ENCODE measurements at places on chromosomes 6 and 20.

- no peak for DNase-seq
Measured at GRCh38 chr20:37190354-37191112, 11.2 kb upstream of the MROH8 start.

- no peak for DNase-seq
Measured at GRCh38 chr20:36270744-36271638, 34.7 kb downstream of the AAR2 start.

- DNase-seq, result no peak
Measured at GRCh38 chr20:49905415-49906091, 9.8 kb downstream of the SPATA2 start.

- DNase-seq, result no peak
Measured at GRCh38 chr6:48695872-48696271, 584.9 kb upstream of the PTCHD4 start.

DNA sequence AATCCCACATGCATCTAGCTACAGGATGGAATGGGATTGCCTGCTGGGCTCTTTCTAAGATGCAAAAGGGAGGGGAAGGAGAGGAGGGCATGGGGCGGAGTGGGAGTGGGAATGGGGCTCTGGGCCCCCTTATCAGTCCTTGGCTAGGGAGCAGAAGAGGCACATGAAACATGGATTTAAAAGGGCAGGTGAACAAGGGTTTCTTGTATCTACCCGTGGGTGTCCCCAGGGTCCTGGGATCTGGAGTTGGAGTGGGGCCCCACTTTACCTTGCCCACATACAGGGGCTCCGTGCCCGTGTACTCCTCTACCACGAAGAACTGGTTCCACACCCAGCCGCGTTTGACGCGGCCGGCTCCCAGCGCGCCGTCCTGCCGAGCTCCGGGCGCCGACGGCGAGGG is 57.5 kb downstream of the CDH22 start:
- no peak for DNase-seq

- DNase-seq, result no peak
Measured at GRCh38 chr20:10576411-10577090, 97.2 kb downstream of the JAG1 start.

DNA sequence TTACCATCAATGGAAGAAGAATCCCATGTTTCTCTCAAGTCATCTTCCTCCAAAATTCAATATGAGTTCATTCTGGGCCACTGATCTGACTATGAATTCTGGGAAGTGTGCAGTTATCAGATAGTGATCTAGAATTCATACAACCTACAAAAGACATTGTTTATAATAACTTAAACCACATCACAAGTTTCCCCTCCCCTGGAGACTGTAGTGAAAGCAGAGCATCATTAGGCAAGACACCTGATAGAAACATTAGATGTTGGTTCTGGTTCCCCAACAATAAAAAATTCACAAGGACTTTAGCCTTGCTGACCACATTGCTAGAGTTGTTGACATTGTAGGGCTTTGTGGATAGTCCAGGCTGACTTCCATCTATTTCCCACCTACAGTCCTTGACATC is 506.4 kb upstream of the JAG1 start:
- no peak for DNase-seq

GRCh38 chr6:44285552-44286284 is 15.5 kb downstream of the TMEM151B start:
- no peak for DNase-seq

DNA sequence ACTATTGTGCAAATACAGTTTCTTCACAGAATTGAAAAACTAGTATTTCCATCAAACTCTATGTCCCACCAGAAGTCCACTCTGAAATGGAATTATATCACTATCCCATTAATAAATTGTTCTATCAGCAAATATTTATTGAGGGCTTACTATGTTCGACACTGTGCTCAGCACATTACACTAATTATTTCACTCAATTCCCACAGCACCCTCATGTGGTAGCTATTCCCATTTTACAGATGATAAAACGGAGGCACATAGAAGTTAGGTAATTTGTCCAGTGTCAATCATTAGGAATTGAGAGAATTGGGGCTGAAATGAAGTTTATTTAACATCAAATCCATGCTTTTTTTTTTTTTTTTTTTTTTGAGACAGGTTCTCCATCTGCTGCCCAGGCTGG is 52.5 kb downstream of the MKKS start:
- no peak for DNase-seq

DNA sequence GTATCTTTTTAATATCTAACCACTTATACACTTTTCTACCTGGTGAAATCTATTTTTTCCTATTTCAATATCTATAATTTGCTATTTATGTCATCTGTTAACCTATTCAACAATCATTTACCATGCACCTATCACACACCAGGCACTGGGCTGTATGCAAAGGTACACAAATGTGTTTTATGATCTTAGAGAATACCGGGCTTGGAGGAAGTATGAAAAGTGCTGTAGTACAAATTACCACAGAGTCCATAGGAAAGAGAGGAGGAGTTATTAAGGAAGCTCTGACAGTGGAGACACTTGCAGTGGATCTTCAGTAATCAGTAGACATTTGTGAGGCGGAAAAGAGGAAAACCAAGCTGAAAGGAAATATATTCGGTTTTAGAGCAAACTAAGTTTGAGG is 96.0 kb downstream of the HIVEP2 start:
- no peak for DNase-seq

DNA sequence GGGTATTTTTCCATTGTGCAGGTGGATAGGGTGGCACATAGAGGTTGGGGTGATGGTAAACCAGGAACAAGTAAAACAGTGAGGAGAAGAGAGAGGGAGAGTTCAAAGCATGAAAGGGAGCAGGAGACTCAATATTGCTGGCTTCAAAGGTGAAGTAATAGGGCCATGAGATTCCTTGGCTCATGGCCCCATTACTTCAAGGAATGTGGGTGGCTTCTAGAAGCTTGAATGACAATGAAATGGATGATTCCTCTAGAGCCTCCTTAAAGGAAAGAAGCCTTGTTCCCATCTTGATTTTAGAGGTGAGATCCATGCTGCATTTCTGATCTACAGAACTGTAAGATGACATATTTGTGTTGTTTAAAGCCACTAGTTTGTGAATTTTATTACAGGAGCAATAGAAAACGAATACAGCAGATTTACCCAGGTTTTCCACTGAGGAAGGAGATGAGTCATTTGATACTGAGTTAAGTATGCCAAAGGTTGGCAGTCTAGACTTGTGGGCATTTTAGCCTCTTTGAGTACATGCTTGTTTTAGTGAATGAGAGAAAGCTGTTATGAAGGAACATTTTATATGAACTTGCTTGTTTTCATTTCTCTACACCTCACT is 110.4 kb downstream of the PLCB4 start:
- no peak for DNase-seq

DNA sequence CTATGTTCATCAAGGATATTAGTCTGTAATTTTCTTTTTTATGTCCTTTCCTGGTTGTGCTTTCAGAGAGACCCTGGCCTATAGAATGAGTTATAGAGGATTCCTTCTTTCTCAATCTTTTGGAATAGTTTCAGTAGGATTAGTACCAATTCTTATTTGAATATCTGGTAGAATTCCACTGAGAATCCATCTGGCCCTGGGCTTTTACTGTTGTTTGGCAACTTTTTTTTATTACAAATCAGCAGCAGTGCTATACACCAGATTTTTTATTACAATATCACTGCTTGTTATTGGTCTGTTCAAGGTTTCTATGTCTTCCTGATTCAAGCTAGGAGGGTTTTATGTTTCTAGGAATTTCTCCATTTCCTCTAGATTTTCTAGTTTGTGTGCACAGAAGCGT is 50.0 kb upstream of the NRSN1 start:
- DNase-seq, result no peak

- no peak for DNase-seq
Measured at GRCh38 chr6:108762394-108762793, 85.8 kb upstream of the ARMC2 start.
